NB4 (cell line): ENCODE measurements at places on chromosomes 5 and 9.

GRCh38 chr9:5866272-5866671, 24.4 kb upstream of the MLANA start:
- DNase-seq = no peak

DNA sequence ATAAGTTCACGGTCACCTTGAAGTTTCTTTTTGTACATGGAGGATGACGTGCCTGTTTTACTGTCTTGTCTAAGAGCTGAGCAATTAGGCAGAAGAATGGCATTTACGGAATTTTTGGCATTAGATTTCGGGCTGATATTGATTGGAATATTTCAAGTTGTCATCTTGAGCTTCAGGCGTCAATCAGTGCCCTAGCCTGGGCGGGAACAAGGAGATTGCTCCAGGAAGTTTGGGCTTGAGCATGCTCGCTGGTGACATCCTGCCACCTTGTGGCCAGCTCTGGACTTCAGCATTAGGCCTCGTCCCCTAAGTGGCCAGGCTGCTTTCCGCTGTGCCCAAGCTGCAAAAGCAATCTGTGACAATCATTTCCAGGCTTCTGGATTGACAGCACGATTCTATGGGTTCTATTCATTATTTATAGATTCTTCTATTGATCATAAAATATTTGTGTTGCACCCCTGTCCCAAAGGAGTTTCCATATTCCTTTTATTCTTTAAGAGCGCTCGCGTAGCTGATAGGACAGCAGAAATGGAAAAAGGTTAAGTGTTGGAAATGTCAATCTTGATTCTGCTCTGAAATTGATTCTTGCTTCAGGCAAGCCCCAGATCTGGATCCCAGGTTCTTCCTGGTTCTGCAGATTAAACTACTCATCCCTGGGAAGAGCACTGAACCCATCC, 79.3 kb downstream of the SLC28A3 start:
- peak; percentile 72 for DNase-seq

DNA sequence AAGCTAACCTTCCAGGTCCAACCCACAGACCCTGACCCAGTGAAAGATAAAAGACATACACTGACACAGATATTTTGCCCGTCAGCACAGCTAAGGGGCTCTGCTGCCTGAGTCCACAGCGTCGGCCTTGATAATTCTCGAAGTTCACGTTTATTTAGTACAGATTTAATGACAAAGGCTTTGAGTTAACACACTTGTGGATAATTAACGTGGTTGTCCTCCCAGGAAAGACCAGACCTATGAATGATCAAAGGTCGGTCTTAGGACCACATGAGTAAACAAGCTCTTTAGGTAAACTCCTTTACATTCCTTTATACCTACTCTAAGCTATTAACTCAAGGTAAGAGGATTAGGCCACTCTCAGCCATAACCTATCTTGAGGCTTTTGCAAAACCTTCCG, 11.3 kb upstream of the TEX10 start:
- DNase-seq = no peak

- no peak for DNase-seq
Measured at GRCh38 chr5:132677682-132678400, 4.1 kb downstream of the IL4 start.

DNA sequence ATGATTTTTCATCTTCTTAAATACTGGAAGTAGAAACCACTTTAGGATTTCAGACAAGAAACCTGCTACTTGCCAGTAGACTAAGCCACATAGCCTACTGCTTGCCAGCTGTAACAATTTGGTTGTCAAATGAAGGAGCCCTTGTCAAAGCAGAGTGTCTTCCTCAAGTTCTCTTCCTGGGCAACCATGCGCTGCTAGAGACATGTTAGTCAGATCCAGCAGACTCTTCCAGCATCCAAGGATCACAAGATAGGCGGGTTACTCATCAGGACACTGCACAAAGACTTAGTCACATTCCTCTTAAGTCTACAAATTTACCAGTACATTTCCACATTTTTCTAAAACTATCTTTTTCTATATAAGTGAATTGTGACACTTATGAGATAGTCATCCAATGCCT, 24.4 kb downstream of the SKIC3 start:
- no peak for DNase-seq

- no peak for DNase-seq
Measured at GRCh38 chr9:92760070-92760469, 4.6 kb downstream of the BICD2 start.

DNA sequence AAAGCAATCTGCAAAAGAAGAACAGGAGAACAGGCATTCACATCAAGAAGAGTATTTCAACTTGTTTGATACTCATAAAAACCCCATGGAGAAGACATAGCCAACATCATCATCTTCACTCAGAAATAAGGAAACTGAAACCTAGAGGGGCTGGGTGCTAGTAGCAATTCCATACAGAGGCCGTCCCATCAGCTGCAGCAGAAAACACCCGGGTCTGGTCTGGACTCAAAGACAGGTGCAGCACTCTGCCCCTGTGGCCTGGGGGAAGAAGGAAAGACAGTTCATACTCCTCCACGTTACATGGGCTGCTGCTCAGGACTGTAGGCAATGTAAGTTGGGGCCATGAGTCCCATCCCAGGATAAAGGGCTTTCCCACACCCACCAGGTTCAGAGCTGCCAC, 11.6 kb downstream of the GZMA start:
- DNase-seq = no peak

DNA sequence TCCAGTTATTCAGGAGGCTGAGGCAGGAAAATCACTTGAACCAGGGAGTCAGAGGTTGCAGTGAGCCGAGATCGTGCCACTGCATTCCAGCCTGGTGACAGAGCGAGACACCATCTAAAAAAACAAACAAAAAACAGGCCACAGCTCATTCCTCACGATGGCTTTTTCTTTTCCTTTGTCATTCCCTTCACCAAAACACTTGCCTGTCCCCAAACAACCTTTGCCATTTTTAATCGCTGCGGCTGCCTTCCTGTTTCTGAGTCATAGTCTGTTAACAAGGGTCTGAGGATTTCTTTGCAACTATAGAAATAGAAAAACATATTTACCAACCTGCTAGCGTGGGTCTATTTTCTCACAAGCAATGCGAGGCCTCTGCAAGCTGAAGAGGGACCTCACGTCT, 123.0 kb upstream of the FSTL4 start:
- peak; percentile 6 for DNase-seq

- no peak for DNase-seq
Measured at GRCh38 chr9:77938163-77938562, 93.4 kb downstream of the GNAQ start.

- DNase-seq = no peak
Measured at GRCh38 chr5:128572930-128573319, 34.9 kb upstream of the FBN2 start.

GRCh38 chr5:39713250-39713916, 288.6 kb upstream of the DAB2 start:
- peak; percentile 90 for DNase-seq

DNA sequence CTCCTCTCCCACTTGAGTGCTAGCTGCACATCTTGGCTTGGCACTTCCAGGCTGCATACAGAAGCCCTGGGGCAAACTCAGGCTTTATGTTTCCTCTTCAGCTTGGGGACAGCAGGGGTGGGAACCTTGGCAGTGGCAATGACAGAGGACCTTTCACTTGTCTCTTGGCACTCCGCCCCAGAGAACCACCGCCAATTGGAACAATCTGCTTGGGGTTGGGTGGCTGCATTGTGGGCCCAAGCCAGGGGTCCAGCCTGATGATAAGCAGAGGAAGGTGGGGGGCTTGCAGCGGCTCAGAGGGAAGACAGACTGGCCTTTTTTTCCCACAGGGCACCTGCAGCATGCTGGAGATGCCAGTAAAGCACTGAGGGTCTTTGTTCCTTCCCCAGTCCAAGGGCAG, 179.0 kb upstream of the NMUR2 start:
- no peak for DNase-seq

GRCh38 chr5:684751-685216, 8.4 kb downstream of the TPPP start:
- peak; percentile 0 for DNase-seq

- no peak for DNase-seq
Measured at GRCh38 chr5:98564836-98565235, 208.6 kb upstream of the RGMB start.

DNA sequence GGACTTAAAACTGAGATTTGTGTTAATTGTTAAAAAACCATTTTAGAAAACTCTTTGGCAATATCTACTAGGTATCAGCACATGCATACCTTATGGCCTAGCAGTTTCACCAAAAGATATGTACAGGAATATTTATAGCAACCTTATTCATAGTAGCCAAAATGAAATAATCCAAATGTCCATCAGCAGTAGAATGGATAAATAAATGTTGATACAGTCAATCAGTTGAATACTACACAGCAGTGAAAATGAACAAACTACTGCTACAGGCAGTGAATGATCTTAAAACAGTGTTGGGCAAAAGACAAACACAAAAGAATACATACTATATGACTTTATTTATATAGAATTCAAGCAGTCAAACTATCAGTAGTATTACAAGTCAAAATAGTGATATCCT, 16.4 kb downstream of the RFESD start:
- DNase-seq = no peak

DNA sequence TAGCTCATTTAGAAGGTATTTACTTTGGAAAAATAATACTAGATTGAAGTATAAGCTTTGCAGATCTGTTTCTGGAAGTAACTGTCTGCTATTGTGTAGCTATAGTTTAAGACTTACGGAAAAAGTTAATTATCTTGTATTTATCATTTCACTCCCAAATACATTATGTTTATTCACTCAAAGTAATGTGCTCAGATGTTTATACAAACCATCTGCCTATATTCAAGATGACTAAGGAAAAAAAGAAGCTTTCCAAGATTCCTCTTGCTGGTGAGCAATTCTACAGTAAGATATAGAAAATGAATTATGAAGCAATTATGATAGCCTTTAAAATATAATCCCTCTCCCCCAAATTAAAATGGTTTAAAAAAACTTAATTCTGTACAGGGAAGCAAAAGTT, 137.9 kb downstream of the KIAA0825 start:
- no peak for DNase-seq
